Stimulated activated CD8-positive, alpha-beta memory T cell treated with anti-CD3 and anti-CD28 coated beads, Interleukin-2, amount 100 ng/mL, for 48 hours (primary cell): ENCODE measurements at places on chromosomes 2 and 18.

DNA sequence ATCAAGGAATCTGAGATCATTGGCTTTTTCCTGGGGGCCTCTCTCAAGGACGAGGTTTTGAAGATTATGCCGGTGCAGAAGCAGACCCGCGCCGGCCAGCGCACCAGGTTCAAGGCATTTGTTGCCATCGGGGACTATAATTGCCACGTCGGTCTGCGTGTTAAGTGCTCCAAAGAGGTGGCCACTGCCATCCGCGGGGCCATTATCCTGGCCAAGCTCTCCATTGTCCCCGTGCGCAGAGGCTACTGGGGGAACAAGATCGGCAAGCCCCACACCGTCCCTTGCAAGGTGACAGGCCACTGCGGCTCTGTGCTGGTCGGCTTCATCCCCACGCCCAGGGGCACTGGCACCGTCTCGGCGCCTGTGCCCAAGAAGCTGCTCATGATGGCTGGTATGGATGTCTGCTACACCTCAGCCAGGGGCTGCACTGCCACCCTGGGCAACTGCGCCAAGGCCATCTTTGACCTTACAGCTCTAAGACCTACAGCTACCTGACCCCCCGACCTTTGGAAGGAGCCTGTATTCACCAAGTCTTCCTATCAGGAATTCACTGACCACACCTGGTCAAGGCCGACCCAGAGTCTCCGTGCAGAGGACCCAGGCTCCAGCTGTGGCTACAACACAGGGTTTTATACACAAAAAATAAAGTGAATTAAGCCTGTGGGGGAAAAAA, 141.8 kb downstream of the SOCS6 start:
- no peak for DNase-seq

GRCh38 chr2:149920389-149920788, 332.8 kb upstream of the MMADHC start:
- DNase-seq: no peak

DNA sequence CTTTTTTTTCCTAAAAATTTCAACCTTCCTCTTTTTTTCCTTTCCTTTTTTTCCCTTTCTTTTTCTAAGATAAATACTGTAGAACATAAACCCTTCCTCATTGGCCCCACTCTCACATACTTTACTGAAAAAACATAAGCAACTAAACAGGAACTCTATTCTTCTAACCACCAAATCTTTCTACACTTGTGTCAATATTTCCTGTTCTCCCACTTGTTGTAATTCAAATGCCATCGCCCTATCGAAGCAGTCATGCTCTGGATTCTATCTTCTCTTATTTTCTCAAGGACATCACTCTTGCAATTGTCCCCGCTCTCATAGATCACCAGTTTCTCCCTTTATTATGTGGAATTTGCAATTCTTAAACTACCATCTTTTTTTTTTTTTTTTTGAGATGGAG, 20.2 kb upstream of the SSB start:
- no peak for DNase-seq

DNA sequence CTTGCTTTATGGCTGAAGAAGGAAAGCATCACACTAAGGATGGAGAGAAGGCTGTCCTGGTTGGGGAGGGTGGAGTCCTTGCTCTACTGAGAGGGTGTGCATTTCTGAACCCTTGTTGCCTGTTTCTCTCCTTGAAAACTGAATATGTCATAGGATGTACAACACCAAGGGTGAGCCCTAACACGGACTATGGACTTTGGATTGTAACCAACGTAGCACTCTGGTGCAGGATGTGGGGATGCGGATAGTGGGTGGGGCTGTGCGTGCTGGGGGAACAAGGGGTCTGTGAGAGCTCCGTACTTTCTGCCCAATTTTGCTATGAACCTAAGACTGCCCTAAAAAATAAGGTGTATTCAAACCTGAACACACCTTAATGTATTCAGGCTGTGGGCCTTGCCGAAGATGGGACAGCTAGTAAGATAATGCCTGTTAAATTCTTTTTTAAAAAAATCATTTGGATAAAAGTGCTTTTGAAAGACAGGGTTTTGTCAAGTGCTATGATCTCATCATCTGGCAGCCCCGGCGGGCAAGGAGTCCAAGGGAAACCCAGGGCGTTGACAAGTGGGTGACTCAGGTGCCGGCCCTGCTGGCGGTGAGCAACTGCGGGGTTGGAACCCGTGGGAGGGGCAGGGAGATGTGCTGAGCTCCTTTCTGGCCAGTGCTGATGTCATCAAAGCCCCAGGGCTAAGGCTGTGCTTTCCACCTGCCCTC, 54.0 kb downstream of the GATA6 start:
- peak; percentile 30 for DNase-seq

GRCh38 chr2:180790891-180791290, 189.5 kb upstream of the UBE2E3 start:
- DNase-seq: no peak

DNA sequence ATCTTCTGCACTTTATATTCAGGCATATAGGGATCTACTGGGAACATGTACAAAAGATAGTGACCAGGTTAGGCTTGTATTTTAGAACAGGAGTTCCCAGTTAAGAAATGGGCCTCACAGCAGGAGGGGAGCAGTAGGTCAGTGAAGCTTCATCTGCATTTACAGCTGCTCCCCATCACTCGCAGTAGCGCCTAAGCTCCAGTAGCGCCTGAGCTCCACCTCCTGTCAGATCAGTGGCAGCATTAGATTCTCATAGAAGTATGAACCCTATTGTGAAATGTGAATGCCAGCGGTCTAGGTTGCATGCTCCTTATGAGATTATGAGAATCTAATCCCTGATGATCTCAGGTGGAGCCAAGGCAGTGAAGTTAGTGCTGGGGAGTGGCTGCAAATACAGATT, 224.4 kb upstream of the CYRIA start:
- DNase-seq: no peak

GRCh38 chr2:207993151-207993763, 32.1 kb downstream of the PLEKHM3 start:
- DNase-seq: no peak
